Activated naive CD4-positive, alpha-beta T cell treated with anti-CD3 and anti-CD28 coated beads for 36 hours (primary cell): ENCODE measurements at places on chromosomes 13 and 19.
A peak's percentile ranks its signal among the peaks of the same experiment; 100 is the strongest.

DNA sequence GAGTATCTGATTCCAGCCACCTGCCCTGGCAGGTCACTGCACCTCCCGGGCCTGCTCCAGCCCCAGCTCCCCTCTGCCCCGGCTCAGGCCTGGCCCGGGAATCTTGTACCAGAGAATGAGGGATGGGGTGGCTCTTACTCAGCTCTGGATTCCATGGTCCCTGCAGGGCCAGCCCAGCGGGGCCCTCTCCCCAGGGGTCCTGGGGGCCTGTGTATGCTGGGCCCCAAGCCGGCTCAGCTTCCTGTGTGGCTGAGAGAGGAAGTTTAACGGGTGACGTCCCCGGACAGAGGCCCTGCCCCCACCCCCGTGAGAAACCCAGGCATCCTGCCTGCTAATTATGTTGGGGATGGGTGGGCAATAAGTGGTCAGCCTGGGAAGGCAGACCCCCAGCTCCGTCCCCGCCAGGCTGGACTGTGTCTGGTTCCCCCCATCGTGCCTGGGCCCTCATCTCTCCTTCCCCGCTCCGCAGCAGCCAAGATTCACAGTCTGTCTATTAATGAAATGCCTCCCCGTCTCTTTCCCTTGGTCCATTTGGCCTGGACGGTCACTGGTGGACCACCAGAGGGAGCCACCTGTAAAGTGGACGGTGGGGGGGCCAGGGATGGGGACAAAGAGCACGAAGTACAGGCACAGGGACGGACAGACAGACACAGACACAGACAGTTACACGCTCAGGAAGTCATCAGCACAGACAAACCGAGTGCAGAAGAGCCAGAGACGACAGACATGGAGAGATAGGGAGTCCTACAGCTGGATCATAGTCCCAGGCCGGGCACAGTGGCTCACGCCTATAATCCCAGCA is at the start of gene DENND1C:
TSS of gene DENND1C (minus strand) at position 247 of the 802 bp plus-strand sequence. CDS start at position 155, 92 bp downstream.
- peak within 1 kb of the TSS; percentile 94 for H3K27ac ChIP-seq
- no peaks in the 10 kb centered on the region for H3K27me3 ChIP-seq
- peaks cover 31% of the 10 kb centered on the region for H3K4me1 ChIP-seq
- peaks cover 5% of the 10 kb centered on the region for H3K36me3 ChIP-seq

- no peak overlapping the region for H3K4me3 ChIP-seq
- DNase-seq: no peak
- no peaks in the 10 kb centered on the region for H3K36me3 ChIP-seq
- H3K27me3 ChIP-seq: no peaks in the 10 kb centered on the region
Measured at GRCh38 chr13:73278186-73278585, 219.4 kb downstream of the KLF5 start.

GRCh38 chr19:47221890-47222289 is 9.1 kb downstream of the BBC3 start:
- H3K4me1 ChIP-seq: peaks cover 5% of the 10 kb centered on the region
- H3K27ac ChIP-seq: no peak overlapping the region
- H3K36me3 ChIP-seq: peaks cover 16% of the 10 kb centered on the region
- no peaks in the 10 kb centered on the region for H3K27me3 ChIP-seq
- no peak for DNase-seq

GRCh38 chr13:61612192-61612591 is 196.5 kb upstream of the PCDH20 start:
- no peak for DNase-seq
- no peaks in the 10 kb centered on the region for H3K4me1 ChIP-seq
- no peak overlapping the region for H3K4me3 ChIP-seq
- no peaks in the 10 kb centered on the region for H3K27me3 ChIP-seq
- H3K36me3 ChIP-seq: no peaks in the 10 kb centered on the region

- H3K27ac ChIP-seq: no peak overlapping the region
- H3K27me3 ChIP-seq: no peaks in the 10 kb centered on the region
- DNase-seq: no peak
- no peaks in the 10 kb centered on the region for H3K4me1 ChIP-seq
- H3K4me3 ChIP-seq: no peak overlapping the region
Measured at GRCh38 chr13:111286162-111286561, 34.3 kb upstream of the TEX29 start.

GRCh38 chr13:68199271-68199670 is 969.1 kb upstream of the PCDH9 start:
- H3K27me3 ChIP-seq: no peaks in the 10 kb centered on the region
- H3K27ac ChIP-seq: no peak overlapping the region
- H3K4me3 ChIP-seq: no peak overlapping the region
- no peaks in the 10 kb centered on the region for H3K4me1 ChIP-seq
- H3K36me3 ChIP-seq: no peaks in the 10 kb centered on the region
- DNase-seq: no peak

DNA sequence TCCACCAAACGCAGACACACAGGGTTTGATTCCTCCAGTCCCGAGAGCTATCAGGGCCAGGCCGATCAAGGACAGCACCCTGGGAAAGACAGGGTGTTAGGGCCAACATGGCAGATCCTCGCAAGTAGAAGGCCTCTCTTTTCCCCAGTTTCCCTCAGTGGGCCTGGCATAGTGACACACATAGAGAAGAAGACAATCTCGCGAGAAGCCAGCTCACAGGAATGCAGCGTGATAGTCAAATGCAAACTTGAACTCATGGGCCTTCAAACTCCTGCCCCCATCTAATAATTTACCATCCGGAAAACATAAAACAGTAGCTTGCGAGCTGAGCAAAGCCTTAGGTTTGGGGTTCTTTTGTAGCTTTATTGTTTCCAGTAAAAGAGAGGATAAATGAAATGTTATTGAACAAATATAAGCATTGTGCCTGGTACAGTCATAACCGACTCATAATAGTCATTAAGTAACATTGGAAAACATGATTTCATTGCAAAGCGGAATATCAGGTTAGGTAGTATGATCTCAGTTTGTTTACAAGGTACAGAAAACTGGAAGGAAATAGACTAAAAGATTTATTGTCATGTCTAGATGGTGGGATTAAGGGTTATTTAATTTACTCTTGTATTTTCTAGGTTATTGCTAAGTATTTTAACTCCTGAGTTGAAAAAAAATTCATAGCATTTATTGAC is 30.5 kb downstream of the SLC15A1 start:
- no peaks in the 10 kb centered on the region for H3K4me1 ChIP-seq
- no peak overlapping the region for H3K4me3 ChIP-seq
- no peak for DNase-seq
- no peaks in the 10 kb centered on the region for H3K27me3 ChIP-seq
- no peak overlapping the region for H3K27ac ChIP-seq

- DNase-seq: no peak
- no peak overlapping the region for H3K27ac ChIP-seq
- peaks cover 11% of the 10 kb centered on the region for H3K4me1 ChIP-seq
- peaks cover 43% of the 10 kb centered on the region for H3K27me3 ChIP-seq
- no peak overlapping the region for H3K4me3 ChIP-seq
Measured at GRCh38 chr13:39599842-39600241, 3.2 kb downstream of the LHFPL6 start.

DNA sequence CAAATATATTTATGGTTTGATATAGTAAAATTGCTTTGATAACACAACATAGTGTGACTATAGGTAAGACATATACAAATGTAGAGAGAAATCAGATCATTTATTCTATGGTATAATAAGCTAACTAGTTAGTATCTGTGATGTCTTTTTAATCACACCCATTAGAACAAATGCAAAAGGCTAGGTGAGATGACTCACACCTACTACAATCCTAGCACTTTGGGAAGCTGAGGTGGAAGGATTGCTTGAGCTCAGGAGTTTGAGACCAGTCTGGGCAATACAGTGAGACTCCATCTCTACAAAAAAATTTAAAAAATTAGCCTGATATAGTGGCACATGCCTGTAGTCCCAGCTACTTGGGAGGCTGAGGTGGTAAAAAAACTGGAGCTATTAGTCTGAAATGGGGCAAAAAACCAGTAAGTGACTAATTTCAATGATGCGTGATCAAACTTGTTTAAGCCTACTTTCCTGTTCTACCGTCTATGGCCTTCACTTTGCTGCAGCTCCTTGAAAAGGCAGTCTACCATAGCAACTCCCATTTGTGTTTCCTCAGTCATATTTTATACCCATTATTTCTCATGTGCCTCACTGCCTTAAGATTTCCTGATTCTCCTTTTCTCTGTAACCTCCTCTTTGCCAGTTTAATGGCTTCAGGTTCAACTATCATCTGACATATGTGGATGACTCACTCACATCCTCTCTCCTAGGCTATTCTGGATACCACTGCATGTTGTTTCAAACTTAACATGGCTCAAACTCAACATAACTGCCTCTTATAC is 12.5 kb downstream of the ALG5 start:
- no peak overlapping the region for H3K27ac ChIP-seq
- no peaks in the 10 kb centered on the region for H3K27me3 ChIP-seq
- H3K4me3 ChIP-seq: no peak overlapping the region
- DNase-seq: no peak
- H3K36me3 ChIP-seq: peaks cover 31% of the 10 kb centered on the region
- H3K4me1 ChIP-seq: no peaks in the 10 kb centered on the region

GRCh38 chr13:49082653-49083536 is 107.2 kb downstream of the FNDC3A start:
- peaks cover 4% of the 10 kb centered on the region for H3K4me1 ChIP-seq
- no peak overlapping the region for H3K27ac ChIP-seq
- no peak overlapping the region for H3K4me3 ChIP-seq
- peaks cover 17% of the 10 kb centered on the region for H3K36me3 ChIP-seq
- H3K27me3 ChIP-seq: no peaks in the 10 kb centered on the region
- no peak for DNase-seq

DNA sequence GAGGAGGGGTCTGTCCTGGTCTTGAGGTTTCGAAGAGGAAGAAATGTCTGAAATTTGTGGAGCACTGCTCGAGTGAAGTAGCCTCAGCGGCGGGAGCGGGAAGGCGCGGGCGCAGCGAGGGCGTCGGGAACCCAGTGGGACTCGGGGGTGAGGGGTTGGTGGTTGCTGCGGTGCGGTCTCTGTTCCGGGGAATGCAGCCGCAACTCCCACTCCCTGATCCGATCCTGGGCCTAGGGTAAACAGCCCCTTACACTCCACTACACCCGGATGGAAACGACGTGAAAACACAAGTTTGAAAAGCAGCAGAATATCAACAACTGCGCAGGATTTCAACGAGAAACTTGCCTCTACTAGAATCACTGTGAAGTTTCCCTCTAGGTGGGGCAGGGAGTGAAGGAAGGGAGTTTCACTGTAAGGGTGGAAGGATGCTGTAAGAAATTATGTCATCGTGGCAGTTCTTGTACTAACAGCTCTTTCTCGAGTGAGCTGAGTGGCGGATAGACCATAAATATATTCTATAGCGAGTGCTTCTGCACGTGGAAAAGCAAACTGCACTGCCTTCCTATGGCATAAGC is 2.0 kb upstream of the KLF12 start:
- peaks cover 17% of the 10 kb centered on the region for H3K4me1 ChIP-seq
- H3K27ac ChIP-seq: no peak overlapping the region
- DNase-seq: peak; percentile 34
- no peak overlapping the region for H3K4me3 ChIP-seq

DNA sequence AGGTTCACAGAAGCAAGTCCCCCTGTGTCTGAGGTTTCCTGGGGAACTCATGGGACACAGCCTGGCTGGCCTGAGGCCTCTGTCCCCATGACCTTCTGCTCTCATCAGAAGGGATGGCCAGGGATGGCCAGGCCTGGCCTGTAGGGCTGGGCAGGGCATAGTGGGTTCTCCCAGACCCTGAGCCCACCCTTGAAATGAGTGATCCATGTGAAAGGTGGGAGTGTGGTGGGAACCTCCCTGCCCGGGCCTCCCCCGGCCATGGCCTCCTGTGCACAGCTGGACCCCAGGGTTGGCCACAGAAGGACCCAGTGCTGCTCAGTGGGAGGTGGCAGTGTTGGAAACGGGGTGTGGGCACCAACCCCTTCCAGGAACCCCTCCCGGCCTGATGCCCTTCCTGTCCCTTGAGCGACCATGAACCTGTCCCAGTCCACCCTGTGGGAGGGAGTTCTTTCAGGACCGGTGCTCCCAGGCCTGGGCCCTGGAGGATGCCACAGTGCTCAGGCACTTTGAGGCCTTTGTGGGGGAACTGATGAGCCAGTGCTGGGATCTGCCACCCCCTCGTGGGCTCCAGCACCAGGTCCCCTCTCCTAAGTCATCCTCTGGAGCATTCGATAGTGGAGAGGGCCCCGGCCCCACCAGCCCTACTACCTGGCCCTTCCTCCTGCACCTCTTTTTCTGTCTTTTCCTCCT is 15.5 kb upstream of the ZNF14 start:
- H3K4me1 ChIP-seq: no peaks in the 10 kb centered on the region
- DNase-seq: no peak
- no peak overlapping the region for H3K27ac ChIP-seq
- H3K4me3 ChIP-seq: no peak overlapping the region
- H3K36me3 ChIP-seq: no peaks in the 10 kb centered on the region

DNA sequence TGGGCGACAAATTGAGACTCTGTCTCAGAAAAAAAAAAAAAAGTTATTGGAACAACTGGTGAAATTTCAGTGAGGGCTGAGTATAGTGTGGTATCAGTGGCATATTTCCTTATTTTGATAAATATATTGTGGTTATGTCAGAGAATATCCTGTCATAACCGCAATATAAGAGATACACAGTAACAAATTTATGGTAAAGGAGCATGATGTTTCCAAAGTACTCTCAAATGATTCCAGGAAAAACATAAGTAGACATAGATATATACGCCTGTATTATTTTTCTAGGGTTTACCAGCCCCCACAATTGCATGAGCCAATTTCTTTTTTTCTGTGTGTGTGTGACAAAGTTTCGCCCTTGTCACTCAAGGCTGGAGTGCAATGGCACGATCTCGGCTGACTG is 5.7 kb upstream of the C5AR1 start:
- DNase-seq: no peak
- no peaks in the 10 kb centered on the region for H3K36me3 ChIP-seq
- H3K4me1 ChIP-seq: peaks cover 3% of the 10 kb centered on the region
- H3K4me3 ChIP-seq: no peak overlapping the region

DNA sequence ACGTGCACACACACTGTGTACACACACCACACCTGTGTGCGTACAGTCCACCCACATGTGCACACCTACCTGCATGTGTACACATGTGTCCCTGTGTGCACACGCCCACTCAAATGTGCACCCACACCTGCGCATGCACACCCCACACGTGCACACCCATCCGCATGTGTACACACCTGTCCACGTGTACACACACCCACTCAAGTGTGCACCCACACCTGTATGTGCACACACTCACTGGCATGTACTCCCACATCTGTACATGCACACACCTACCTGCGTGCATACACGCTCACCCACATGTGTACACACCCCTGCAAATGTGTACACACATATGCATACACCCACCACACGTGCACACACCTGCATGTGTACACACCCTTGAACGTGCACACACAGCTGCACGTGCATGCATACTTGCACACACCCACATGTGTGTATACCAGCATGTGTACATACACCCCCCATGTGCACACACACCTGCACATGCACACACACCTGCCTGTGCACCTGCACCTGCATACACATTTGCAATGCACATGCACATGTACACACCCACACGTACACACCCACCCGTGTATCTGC is 10.6 kb downstream of the PKN1 start:
- peaks cover 34% of the 10 kb centered on the region for H3K36me3 ChIP-seq
- H3K4me1 ChIP-seq: peaks cover 36% of the 10 kb centered on the region
- H3K27me3 ChIP-seq: no peaks in the 10 kb centered on the region

GRCh38 chr19:42333975-42334696 is 8.7 kb downstream of the MEGF8 start:
- no peaks in the 10 kb centered on the region for H3K4me1 ChIP-seq
